Thymus (tissue), 14 donors: ENCODE measurements at places on chromosomes 7 and 10. TPM values are rescaled to one million over a fixed set of nuclear protein-coding genes. Genes with fewer than 3 reads are reported as not detected.

Gene PAPOLB
- polyA plus RNA-seq, result 0.02 TPM

DNA sequence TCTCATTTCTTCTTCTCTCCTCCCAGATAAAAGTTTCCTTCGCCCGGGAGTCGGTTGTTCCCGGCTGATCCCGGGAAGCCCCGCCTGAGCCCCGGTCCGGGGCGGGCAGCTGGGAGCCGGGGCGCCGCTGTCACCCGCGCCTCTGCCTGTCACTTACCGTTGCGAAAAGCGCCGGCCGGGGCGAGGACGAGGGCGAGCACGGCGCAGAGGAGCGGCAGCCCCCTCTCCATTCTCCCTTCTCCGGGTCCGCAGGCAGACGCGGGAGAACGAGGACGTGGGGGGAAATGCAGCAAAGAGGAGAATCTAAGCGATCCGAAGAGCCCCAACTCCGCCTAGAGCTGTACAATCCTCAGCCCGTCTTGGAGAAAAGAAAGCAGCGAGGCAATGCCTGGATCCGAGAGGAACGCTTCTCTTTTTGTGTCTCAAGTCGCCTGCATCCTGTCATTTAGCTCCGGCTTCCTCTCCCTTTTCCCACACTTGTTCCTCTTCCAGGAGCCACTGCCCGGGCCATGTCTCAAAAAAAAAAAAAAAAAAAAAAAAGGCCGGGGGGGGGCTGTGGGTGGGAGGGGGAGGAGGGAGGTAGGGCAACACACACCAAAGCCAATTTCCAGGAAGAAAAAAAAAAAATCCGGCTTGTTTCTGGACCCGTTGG lies at the start of gene NRP1:
Gene NRP1 (minus strand): TSS at position 515 of the 652 bp plus-strand sequence. CDS start 285 bp downstream, at position 230.
- DNase-seq, result no peak

DNA sequence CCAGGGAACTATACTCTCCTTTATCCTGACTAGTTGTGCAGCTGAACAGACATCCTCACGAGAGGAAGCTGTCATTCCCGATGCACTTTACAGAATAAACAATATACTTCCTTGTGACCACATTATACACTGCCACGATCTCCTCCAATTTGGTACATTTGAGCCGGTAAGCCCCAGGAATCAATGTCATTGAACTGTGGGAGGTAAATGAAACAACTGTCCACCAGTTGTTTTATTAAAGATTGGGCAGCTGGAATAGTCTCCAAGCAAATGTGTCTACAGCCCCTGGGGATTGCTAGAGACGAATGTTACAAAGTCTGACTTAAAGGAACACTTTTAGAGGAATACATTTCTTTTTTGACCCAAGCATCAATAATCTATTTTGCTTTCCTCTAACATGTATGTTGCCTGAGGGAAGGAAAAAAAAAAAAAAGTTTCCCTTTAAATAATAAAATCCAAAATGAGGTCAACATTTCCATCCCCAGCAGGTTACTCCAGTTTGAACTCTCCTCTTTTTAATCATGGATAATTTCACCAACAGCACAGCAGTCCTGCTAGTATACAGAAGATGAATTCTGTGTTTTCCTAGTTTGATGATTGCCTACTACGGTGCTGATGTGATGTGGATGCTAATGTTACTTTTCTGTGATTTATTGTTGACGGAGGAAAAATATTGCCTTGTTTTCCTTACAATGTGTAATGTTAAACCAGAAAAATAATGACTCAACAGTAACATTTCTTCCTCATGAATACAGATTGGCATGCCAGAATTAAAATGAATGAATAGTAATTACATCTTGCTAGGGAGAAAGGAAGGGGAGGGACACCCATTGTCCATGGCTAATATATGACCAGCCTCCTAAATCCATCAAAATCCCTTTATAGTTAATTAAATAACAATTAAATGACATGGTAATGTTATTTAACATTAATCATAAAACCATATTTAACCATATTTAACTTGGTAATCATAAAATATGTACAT lies 360.9 kb downstream of the NEBL start:
- no peak for DNase-seq

Gene GNAT3
- 0.05 TPM for polyA plus RNA-seq

GRCh38 chr7:130881799-130882141 lies 147.8 kb upstream of the KLF14 start:
- no peak for DNase-seq

GRCh38 chr7:44561962-44562621 lies 11.6 kb downstream of the DDX56 start:
- no peak for DNase-seq

GRCh38 chr10:91316486-91316885 lies 93.7 kb upstream of the HECTD2 start:
- DNase-seq, result no peak

DNA sequence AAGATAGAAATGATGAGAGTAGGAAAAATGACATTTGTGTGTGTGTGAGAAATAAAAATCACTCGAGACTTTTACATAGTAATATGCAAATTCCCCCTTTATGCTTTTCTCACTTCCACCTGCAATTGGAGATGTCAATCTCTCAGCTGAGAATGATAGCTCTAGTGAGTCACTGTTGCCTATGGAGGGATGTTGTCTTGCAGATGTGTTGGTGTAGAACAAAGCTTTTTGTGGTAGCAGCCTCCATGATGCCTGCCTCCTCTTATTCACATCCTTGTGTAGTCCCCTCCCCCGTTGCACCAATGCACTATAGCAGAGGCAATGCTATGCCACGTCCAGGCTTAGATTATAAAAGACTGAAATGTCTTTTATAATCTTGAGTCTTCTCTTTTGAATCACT lies 33.8 kb downstream of the SPAG6 start:
- DNase-seq, result peak; percentile 48

GRCh38 chr10:28845009-28845682 lies 167.8 kb downstream of the BAMBI start:
- no peak for DNase-seq

Gene OR13A1
- 2.2 TPM for polyA plus RNA-seq

Gene CHCHD2
- polyA plus RNA-seq, result 350 TPM

DNA sequence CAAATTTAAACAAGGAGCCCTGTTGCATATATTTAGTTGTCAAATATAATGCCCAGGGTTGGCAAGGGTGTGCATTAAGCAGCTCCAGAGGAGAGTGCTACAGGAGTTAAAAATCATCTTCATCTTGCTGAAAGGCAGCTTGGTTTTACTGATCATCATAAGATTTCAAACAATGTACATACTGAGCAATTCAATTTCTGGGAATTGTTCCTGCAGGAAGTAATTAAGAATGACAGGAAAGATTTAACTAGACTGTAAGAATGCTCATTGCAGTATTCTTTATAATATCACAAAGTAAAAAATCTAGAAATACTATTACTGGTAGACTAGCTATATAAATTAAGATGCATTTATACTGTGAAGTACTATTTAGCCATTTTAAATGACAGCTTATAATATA lies 153.6 kb downstream of the DYNC1I1 start:
- no peak for DNase-seq

DNA sequence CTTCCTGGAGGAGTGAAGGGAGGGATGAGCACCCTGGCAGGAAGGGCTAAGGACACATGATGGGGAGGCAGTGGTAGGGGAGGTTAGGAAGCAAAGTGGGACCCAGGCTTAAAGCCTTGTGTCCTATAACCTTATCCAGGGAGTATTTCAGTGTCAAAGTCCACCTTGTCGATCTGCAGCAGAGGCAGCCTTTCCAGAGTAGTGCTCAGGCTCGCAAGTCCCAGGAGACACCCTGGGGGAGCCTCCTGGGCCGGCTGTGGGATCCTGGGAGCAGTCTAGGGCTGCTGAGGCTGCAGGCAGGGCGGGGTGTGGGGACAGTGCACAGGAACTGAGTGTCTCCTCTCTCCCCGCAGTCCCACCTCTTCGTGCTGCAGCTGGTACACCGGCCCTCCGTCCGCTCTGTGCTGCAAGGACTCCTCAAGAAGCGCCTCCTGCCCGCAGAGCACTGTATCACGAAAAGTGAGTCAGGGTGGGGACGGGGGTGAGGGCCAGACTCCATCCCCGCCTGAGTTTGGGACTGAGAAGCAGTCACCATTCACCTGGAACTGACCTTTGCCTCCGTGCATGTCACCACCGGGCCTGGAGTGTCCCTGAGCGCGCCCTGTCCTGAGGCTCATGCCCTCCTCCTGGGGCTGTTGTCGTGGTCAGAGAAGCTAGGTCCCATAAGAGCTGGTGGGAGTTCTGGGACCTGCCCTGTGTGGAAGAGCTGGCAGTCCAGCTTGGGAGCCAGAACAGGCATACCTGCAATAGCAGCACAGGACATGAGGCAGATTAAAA lies 45.3 kb upstream of the PPIF start:
- no peak for DNase-seq

Gene HTR7
- 0.09 TPM for polyA plus RNA-seq

- DNase-seq, result no peak
These were observed 47.3 kb downstream of the CHST3 start for GRCh38 chr10:72011468-72011867.

DNA sequence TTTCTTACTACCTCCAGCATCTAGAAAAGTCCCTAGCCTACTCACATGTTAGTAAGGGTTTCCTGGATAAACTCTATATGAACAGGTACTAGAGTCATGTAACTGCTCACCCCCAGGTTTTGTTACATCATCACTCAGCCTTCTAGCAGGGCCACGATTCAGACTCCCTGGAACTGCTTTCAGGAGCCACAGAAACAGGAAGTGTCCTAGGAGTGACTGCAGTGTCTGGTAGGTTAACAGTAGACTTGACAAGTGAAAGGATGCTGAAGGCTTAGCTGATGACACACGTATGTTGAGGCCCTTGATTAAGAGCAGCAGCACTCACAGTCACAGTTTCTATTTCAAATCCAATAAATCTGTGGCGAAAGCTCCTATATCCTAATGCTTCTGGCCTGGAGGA lies 101.2 kb downstream of the DNMBP start:
- no peak for DNase-seq

DNA sequence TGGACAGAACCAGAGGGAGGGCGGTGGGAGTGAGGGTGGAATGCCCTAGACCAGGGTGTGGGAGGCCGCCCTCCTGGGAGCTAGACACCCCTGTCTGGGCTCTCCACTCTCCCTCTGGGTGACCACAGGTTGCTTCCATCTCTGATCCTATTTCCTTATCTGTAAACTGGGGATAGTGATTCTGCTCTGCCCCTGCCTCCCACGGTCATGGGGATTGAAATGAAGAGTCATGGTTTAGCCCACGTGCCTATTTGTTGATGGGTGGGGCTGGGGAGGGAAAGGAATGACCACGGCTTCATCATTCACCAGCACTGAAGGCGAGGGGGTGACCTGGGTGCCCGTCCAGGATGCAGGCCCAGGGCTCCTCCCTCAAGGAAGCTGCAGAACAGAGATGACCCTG lies 49.3 kb upstream of the PCBD1 start:
- DNase-seq, result no peak

Gene ARHGEF35
- 8.3 TPM for polyA plus RNA-seq

Gene NDUFA5
- polyA plus RNA-seq, result 146 TPM

DNA sequence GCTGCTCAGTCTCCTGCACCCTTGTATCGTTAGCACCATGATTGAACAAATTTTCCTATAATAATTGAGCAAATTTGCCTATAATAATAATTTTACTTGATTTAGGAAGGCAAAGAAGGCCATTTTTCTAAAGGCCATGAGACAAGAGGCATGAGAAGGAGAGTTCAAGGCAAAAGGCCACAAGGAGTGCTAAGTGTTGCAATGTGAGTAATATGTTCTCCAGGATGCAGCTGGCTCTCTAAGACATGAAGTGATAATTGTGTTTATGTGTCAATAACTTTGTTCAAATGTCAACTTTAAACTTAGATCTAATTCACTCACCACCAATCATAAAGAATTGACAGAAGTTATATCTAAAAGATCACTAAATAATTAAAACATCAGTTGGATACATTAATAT lies 53.8 kb downstream of the SGCE start:
- no peak for DNase-seq

Gene LBX1
- polyA plus RNA-seq, result 0.11 TPM

Gene CRHR2
- polyA plus RNA-seq, result 0.05 TPM

GRCh38 chr10:91156196-91156595 lies 64.3 kb upstream of the PCGF5 start:
- no peak for DNase-seq

Gene STK32C
- 18.7 TPM for polyA plus RNA-seq

Gene CYP2C9
- 0.55 TPM for polyA plus RNA-seq

Gene LIPK
- 1.5 TPM for polyA plus RNA-seq

Gene ACTL6B
- polyA plus RNA-seq, result 0.18 TPM

GRCh38 chr7:621572-622285 lies 102.1 kb upstream of the PDGFA start:
- no peak for DNase-seq

- DNase-seq, result no peak
These were observed 48.6 kb downstream of the CAMK1D start for GRCh38 chr10:12397941-12398340.

Gene WNT8B
- polyA plus RNA-seq, result 0.18 TPM

DNA sequence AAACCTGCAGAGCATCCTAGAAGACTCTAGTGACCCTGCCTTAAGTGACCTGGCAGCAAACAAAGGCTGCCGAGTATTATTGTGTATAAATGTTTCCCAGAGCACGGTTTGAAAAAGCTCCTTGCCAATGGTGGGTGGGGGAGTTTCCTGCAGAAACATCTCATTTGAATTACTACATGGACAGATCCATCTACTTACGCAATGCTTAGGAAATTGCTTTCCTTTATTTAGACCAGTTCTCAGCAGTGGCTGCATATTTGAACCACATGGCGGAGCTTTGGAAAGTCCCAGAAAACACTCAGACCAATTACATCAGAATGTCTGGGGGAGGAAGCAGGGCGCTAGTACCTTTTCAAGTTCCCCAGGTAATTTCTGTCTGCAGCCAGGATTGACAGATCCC lies 560.9 kb downstream of the SDK1 start:
- DNase-seq, result no peak

Gene CNPY1
- 0.05 TPM for polyA plus RNA-seq

DNA sequence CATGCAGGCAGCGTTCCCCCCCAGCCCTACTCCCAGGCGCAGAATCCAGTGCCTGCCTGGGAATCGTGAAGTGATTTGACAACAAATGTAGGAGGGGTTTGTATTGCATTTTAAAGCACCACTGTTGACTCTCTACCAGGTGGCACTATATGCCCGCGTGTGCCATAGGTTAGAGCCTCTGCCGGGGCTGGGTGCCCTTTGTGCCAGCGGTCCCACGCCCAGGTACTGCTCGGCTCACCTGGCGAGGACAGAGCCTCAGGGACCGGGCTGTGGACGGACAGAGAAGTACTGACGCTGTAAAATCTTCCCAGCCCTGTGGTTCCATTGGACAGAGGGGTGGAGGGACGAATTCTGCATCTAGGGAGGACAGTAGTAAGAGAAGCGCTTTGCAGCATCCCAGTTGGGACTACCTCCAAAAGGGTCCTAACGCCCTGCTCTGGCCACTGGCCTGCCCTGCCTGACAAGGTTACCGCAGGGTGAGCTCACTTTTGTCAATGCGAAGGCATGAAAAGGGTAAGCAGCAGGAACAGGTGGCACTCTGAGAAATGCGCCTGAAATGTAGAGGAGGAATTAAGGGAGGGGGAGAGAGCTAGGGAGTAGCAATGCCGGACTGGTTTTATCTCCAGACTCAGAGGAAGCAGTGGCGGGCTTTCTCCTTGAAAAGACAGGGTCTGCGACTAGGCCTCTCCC lies 788 bp upstream of the CACNA2D1 start:
- no peak for DNase-seq

Gene STRIP2
- 1.4 TPM for polyA plus RNA-seq

Gene LRIT1
- not detected for polyA plus RNA-seq

Gene GTPBP10
- 38.6 TPM for polyA plus RNA-seq

GRCh38 chr7:117097860-117098259 lies 144.6 kb downstream of the ST7 start:
- DNase-seq, result no peak

Gene NHLRC2
- 7.6 TPM for polyA plus RNA-seq

Gene HGF
- 1.2 TPM for polyA plus RNA-seq

Gene IGFBP3
- polyA plus RNA-seq, result 96.0 TPM

Gene ZNF853
- 3.3 TPM for polyA plus RNA-seq

- DNase-seq, result no peak
These were observed 980.0 kb downstream of the CNTNAP2 start for GRCh38 chr7:147096629-147097028.

Gene LIPM
- 0.57 TPM for polyA plus RNA-seq
